T-cell (primary cell): ENCODE measurements at places on chromosomes 1 and 21.
A peak's percentile ranks its signal among the peaks of the same experiment; 100 is the strongest.

DNA sequence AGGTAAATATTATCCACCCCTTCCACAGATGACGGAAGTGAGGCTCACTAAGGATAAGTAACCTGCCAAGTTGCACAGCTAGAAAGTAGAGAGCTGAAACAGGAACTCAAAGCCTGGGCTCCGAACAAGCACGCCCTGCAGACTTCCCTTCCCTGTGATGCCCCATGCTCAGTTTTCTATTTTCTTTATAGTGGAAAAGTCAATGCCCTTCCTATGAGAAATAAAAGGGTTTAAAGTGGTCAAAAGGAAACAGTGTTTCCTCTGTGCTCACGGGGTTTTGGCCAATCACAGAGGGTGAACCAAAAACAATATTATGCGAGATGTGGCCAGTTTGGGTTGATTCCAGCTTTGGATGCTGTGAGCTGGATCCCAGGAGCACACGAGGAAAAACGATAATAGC is 44.5 kb downstream of the DDR2 start:
- no peak for DNase-seq

- no peak for DNase-seq
These were observed 124.8 kb downstream of the ESRRG start for GRCh38 chr1:216598448-216598847.

- peak; percentile 50 for DNase-seq
These were observed 121.0 kb upstream of the IRF2BP2 start for GRCh38 chr1:234730770-234731568.

DNA sequence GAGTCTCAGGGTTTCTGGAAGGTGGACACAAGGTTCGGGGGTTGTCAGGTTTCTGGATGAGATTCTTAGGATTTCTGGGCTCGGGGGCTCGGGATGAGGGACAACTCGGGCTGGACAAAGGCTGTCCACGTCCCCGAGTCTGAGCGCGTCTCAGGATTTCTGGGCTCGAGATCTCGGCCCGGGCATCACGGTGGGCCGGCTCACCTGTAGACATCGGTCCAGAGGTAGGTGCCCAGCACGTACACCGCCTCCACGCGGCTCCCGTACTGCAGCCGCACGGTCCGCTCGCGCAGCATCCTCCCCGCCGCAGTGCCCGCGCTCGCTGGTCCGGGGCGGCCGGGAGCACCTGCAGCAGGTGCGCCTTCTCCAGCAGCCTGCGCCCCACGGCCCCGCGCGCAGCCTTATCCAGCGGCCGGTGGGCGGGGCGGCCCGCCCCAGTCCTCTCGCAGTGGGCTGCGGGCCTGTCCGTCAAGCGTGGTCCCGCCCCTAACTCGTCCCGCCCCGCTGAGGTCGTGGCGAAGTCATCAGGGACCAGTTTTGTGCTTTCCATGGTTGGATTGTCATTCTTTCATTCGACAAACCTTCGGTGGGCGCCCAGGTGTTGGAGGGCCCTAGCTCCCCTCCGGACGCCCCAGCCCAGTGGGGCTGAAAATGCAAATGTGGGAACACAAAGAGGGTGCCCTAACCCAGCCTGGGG is at the start of gene PADI2:
PADI2 (minus strand) TSS at position 376 of the 697 bp plus-strand sequence; CDS start at position 296, 80 bp downstream.
- DNase-seq: peak; percentile 34

DNA sequence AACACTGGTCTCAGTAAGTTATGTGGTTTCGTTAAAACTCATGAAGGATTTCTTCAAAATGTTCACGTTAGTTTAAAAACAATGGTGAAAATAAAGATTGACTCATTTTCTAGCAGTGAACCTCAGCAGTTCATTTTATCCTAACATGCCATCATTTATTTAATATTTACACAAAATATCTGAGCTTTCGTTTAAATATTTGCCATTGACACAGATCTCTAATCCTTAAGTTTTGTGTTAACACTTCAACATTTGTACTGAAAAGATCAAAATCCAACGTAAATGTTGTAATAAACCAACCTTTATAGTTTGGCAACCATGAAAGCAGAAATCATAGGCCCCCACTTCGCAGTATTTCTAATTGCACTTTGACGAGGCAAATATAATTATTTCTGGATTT is 1129.5 kb downstream of the PLA2G4A start:
- DNase-seq: no peak

- DNase-seq: no peak
These were observed 48.8 kb downstream of the DUSP10 start for GRCh38 chr1:221693087-221693486.

DNA sequence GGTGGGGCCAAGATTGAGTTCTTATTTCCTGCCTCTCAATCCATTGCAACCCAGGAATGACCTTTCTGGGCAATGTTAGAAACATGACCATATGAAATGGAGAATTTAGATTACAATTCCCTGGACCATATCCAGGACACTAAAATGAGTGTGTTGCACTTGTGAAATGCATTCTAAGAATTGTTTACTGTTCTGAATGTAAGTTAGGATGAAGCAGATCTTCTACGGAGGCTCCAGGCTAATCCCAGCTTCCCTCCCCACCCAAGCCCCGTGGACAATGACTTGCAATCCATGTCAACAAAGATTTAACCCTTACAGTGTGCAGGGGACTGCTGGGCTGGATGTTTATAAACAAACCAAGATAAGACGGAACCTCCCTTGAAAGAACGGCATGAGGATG is 31.7 kb upstream of the HAO2 start:
- DNase-seq: no peak

GRCh38 chr1:151711951-151712350 is 4.7 kb downstream of the CELF3 start:
- DNase-seq: no peak

- no peak for DNase-seq
These were observed 68.5 kb upstream of the PLXNA2 start for GRCh38 chr1:208312706-208313105.

DNA sequence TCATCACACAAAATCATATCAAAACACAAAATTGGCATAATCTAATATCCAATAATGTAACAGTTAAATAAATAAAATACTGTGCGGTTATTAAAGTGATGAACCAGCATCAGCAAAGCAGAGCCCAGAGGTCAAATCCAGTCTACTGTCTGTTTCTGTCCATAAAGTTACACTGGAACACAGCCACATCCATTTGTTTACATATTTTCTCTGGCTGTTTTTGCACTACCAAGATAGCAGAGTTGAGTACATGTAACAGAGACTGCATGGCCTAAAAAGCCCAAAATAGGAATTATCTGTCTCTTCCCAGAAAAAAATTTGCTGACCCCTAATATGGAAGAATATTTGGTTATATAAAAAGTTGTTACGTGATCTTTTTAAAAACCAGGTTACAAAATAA is 242.2 kb upstream of the DMRTA2 start:
- DNase-seq: no peak

- no peak for DNase-seq
These were observed 14.5 kb downstream of the GNG12 start for GRCh38 chr1:67818725-67819301.

GRCh38 chr1:212305342-212305741 is 20.1 kb downstream of the PPP2R5A start:
- DNase-seq: no peak

DNA sequence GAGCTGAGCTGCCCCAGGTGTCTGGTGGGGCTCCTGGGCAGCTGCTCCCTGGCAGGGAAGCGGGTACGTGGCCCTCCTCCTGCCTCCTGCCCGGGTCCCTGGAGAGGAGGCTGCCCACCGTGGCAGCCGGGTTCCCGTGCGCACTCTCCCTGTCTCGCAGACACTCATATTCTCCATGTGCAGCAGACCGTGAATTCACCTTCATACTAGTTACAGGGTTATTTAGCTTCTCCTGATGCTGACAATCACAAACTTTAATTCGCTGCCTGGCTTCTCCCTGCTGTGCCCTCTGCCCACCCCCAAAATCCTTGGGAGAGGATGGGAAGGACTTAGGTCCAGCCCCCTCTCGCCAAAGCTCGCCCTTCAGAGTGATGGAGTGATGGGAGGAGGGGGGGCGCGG is 95.3 kb downstream of the CASZ1 start:
- no peak for DNase-seq

DNA sequence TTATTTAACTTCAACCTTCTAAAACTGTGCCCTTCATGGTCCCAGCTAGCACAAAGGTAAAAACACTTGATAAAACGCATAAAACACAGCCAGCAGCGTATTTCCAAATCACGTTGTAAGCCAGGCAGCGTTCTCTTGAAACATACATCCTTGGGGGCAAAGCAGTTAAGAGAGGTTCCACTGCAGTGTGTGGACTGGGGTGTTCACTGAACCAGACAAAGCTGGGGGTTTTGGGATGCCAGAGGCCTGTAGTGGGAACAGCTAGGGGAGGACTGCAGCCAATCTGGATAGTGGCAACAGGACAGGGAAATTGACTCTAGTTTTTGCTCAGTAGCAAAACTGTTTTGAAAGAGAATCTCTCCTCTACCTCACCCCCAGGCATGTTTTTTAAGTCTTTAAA is 21.5 kb upstream of the ATP5PO start:
- no peak for DNase-seq

DNA sequence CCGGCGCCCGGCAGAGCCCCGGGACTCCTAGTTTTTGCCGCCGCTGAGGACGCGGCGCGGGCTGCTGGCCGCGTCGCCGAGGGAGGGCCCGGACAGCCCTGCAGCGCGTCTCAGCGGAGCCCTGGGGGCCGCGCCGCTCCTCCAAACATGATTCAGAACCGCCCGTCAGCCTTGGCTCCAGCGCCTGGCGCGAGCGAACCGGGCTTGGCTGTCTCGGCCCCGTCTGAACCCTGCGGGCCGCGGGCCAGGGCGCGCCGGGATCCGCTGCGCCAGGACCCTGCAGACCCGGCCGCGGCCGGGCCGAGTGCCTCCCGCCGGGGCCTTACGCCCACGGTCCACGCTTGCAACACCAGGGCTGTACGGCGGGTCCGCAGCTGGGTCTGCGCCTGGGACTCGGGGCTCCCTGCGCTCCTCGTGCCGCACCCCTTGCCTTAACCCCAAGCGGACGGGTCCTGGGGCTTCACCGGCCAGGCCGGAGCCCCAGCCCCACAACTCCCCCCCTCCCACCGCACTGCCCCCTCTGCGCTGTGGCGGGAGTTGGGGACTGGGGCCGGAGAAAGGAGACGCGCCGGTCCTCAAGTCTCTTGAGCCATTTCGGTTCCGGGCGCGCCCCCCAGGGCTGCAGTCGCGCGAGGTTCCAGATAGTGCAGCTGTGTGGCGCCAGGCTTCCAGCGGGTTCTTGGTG is 48.4 kb upstream of the CD34 start:
- DNase-seq: no peak

- DNase-seq: no peak
These were observed 9.5 kb upstream of the PADI3 start for GRCh38 chr1:17239420-17239819.

- no peak for DNase-seq
These were observed 456.1 kb upstream of the ADAMTS5 start for GRCh38 chr21:27423038-27423437.

- no peak for DNase-seq
These were observed 43.0 kb upstream of the TENT5C start for GRCh38 chr1:117562581-117563491.

GRCh38 chr1:22080191-22080590 is 27.7 kb downstream of the CDC42 start:
- no peak for DNase-seq

DNA sequence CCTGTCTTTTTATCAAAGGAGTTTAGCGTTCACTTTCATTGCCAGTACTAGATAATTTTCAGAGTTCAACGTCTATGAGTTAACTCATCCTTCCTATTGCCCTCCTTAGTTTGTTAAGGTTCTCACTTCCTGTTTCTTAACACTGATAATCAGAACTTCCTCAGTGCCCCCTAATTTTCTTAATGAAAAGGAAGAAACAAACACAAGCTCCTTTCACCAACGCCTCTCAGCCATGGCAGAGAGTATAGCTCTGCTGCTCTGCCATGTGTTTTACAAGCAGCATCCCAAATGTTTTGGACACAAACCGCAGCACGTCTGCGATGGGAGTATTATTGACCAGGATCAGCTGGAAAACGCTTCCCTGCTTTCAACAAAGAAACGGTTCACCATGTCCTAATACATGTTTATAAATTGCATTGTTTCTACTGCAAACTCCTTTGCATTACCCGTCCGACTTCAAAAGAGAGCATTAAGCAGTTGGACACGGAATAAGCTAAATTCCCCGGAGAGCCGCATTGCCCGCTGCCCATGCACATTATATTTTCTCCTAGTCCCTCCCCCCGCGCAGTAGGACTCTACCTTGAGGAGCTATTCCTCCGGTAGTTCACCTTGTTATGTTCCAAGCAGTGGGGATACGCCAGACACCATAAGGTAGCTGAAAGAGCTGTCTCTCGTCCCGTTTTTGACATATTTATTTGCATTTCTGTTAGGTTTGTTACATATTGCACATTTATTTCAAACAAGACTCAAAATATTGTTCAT is 561 bp downstream of the OLFM3 start:
- DNase-seq: no peak

- no peak for DNase-seq
These were observed 80.9 kb downstream of the TLR5 start for GRCh38 chr1:223062177-223062576.

GRCh38 chr1:198657550-198658064 is 18.8 kb downstream of the PTPRC start:
- DNase-seq: no peak

- DNase-seq: no peak
These were observed 79.8 kb downstream of the OMA1 start for GRCh38 chr1:58466630-58467241.

DNA sequence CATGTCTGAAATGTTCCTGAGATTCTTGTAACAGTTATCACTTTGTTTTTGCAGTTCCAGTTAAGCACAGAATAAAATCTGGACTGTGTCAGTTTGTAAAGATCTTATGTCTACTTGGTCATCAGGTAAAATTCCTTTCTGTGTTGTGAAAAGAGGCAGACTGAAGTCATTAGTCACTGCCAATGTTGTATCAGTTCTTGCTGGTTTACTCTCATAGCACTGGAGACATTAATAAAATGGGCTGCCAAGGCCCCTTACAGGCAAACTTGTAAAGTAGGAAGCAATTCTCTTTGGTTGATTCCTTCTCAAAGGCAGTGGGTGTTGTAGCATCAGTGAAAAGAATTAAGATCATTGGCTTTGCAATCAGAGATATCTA is 61.4 kb upstream of the ST6GALNAC3 start:
- no peak for DNase-seq

DNA sequence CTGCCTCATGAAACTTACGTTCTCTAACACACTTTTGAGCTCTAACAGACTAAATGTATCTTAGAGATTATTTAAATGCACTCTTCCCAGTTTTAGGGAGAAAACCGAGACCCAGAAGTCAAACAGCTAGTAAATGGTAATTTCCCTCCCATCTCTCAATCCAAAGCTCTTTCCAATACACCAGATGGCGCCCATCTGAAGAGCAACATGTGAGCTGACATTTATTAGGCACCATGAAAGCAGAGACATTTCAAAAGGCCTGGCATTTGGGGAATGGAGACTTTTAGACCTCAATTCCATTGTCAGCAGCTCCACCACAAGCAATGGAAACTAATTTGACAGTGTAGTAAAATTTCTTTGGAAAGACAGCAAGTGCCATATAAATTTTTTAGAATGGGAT is 191.4 kb downstream of the DAB1 start:
- DNase-seq: no peak

DNA sequence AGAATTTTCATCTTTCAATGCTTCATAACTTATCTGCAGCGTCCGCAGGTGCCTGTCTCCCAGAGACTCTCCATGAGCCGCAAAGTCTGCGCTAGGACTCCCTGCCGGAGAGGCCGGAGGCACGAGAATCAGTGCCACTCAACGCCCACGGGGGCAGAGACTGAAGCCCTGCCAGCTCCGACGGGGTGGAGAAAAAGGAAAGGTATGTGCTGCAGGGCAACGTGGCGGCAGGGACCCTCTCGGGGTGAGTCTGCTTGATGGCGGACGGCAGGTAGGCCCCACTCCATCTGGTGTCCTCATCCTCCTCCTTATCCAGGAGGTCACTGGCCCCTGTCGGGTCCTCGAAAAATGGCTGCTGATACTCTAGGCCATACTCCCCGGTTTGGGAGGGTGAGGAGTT is 21.9 kb upstream of the MRPS14 start:
- DNase-seq: no peak
